ENCODE measurements at places on chromosomes 7 and 10. TPM values are rescaled to one million over a fixed set of nuclear protein-coding genes. Genes with fewer than 3 reads are reported as not detected.

NPC1L1 gene
- polyA plus RNA-seq = not detected

SFTPA1 gene
- not detected for polyA plus RNA-seq

STAG3 gene
- polyA plus RNA-seq = 2.1 TPM

HOXA3 gene
- polyA plus RNA-seq = not detected
